ENCODE measurements at places on chromosomes 3 and 15.

DNA sequence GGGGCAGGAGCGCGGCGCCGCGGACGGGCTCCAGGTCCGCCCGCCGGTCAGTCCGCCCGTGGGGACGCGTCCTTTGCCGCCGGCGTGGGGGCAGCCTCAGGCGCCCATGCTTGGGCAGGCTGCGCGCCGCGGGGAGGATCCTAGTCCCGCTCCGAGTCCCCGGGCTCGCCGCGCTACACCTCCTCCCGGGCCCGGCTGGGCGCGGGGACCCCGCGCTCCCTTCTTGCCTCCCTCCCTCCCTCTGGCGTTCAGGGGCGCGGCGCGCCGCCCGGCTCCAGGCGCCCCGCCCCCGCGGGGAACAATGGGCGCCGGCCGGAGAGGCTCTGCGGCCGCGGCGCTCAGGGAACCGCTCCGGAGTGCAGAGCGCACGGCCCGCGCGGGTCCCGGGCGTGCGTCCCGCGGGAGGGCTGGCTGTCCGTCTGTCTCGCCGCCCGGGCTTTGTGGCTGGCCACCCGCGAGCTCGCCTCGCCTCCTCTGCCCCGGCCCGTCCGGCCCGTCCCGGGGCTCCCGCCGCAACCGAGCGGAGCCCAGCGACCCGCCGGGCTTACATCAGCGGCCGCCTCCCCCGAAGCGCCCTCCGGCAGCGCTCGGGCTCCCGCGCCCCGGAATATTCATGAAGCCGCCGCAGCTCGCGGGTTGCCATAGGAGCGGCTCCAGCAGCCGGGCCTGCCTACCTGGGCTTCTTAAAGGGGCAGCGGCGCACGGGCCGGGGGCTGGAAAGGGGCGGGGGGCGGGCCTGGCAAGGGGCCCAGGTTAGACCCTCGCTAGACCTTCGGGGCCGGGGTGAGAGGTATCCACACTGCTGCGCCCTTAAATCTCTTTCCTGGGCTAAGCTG lies at the start of gene HCN4:
Gene HCN4, minus strand, starts transcription at position 658 of the 836 bp plus-strand sequence. CDS start 688 bp downstream, outside the sequence.
- peak; percentile 63 for DNase-seq

DNA sequence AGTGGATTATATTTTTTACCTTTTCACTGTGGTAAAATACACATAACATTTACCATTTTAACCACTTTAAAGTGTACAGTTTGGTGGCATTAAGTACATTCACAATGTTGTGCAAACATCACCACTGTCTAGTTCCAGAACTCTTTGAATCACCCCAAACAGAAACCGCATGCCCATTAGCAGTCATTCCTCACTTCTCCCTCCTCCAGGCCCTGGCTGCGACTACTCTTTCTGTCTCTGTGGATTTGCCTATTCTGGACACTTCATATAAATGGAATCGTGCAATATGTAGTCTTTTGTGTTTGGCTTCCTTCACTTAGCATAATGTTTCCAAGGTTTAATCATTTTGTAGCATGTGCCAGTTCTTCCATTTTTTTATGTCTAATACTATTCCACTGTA lies 409.8 kb downstream of the NTRK3 start:
- DNase-seq: no peak

DNA sequence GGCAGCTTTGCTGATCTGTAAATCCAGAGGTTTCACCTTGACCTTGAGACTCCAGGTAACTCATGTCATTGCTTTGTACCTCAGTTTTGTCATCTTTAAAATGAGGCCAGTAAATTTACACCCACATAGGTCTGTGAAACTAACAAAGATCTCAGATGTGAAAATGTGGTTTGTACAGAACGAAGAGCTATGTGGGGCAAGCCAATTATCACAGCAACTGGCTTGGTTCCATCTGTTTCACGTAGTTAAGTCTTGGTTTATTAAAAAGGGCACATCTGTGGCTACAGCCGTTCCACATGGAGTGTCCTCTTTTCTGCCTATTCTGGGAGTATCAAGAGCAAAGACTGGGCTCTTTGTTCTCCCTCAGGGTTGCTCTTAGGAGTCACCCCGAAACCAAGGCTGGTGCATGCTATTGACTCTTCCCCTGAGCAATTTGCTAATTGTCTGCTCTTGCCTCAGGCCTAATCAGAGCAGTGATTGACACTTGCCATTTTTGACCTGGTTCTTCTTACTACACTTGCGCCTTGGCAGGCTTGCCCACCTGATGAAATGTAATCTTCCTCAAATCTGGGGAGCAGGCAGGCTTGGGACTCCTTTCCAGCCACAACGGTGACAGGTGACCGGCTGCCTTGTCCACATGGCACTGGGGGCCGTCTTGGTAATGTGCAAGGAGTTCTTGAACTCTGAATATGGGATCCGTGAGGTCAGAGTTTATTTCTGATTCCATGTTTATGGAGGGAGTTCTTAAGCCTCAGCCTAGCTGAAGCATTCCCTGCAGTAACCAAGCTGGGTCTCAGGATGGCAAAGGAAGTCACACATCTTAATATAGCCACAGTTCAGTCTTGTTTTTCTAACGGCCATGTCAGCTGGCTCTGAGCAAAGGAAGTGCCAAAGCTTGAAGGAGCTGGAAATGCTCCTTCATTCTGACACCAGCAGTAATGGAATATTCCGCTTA lies 40.1 kb downstream of the EAF1 start:
- DNase-seq: no peak

GRCh38 chr3:126684218-126684751 lies 19.8 kb upstream of the CHCHD6 start:
- DNase-seq: peak; percentile 22

GRCh38 chr15:46856839-46857502 lies 860.3 kb upstream of the SEMA6D start:
- DNase-seq: peak; percentile 73

DNA sequence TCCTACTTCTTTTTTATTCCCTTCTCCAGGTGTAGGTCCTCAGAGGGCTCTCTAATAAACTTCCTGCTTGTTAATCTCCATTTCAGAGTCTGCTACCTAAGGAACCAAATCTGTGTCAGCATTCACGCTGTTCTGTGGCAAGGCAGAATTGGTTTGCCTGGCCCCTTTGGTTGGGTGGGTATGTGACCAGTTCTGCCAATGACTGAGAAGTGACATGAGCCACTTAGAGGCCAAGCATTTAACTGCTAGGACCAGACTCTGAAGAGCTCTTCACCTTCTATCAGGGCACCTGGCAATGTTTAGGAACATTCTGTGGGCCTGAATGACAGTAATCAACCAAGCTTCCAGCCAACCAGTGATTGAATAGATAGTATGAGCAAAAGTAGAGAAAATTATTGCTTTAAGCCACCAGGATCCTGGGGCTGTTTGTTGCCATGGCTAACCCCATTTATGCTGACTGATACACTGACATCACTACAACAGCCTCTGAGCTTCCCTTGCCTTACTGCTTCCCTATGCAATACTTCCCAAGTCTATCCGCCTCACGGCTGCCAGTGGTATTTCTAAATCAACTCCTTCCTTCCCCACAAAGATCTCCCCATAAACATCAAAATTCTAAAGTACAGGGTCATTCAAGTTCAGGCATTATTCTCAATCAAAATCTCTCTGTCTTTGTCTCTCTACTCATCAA lies 7.6 kb downstream of the FRMD4B start:
- no peak for DNase-seq

GRCh38 chr3:172125053-172125452 lies 85.7 kb downstream of the FNDC3B start:
- DNase-seq: no peak

DNA sequence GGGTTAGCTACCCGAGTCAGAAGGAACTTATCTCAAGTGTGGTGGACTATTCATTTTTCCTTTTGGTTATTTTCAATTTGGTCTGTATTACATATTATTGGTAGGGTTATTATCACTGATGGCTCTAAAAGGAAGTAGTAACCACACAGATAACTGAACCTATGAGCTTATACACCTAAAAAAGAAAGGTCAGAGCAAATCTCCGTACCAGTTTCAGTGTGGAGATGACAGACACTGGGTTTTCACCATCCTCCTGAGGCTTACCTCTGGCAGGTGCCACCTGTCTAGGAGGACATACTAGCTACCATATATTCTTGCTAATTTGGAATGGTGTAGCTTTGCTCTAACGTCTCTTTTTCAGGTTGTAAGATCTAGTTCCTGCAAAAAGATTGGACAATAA lies 10.2 kb downstream of the GAP43 start:
- DNase-seq: no peak

GRCh38 chr15:50556642-50557371 lies 10.3 kb upstream of the USP50 start:
- no peak for DNase-seq

DNA sequence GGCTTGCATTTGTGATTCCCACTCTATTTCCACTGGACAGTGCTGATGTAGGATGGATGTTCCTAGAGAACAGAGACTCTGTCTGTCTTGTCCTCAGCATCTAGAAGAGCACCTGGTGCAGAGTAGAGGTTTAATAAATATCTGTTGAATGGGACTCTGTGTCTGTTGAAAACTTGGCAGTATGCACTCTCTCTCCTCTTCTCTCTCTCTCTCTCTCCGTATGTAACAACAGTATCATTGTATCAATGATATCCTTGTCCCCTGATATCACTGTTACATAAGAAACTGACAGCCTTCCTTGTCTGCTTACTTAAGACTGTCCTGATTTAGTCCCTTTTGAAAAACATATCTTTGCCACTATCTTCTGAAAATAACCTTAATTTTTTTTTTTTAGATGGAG lies 24.3 kb upstream of the MGLL start:
- no peak for DNase-seq

DNA sequence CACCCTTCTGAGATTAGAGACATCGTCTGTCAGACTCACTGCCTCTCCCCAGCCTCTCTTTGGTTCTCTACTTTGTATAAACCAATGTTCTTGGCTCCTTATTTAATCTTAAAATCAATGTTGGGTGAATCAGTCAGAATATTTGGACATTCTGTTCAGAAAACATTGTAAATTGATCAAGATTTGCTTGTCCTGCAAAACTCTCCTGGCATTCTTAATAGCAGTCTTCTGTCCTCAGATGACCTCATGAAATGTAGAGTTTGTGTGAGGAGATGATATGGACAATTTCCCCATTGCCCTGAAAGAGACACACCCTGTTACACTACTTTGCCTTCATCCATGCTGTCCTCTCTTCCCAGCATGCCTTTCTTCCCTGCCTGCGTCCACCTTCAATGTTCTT lies 33.6 kb downstream of the CD200R1L start:
- DNase-seq: no peak

DNA sequence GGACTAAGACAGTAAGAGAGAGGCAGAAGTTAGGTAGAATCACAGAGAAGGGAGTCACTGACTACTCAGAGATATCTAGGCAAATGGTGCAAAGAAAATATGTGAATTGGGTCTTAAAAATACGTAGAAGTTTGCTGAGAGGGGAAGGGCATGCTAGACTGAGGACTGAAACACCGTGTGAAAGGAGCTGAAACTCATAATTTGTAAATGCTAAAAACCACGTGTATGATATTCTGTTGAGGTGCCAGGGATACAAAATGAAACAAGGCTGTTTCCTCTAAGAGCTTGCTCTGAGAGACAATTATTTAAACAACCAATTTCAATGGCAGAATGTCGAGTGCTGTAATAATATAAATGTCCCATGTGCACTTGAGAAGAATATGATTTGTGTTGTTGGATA lies 47.2 kb downstream of the NCK1 start:
- no peak for DNase-seq

DNA sequence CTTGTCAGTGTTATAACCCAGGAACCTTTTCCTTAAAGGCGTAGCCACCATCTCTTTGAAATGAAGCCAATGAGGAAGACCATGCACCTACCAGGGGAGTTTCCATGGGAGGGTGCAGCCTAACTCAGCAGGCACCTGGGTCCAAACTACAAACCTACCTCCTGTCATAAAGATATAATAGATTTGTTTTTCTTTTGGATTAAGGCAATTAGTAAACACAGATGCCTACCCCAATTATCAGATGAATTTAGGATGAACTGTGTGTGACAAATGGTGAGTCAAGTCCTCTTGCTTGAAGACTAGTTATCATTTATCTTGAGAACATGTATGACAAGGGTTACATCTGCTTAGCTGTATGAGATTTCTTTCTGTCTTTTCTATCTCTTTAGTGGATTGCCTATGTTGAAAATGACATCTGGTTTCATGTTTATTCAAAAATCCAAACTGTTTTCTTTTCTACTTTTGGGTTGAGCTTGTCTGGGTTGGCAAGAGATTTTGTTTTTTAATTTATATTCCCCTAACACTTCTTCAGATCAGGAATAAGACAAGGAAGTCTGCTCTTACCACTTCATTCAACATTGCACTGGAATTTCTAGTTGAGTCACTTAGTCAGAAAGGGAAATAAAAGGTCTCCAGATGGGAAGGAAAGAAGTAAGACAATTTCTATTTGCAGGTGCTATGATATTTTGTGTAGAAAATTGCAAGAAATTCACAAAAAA lies 149.9 kb downstream of the NEK10 start:
- DNase-seq: no peak

DNA sequence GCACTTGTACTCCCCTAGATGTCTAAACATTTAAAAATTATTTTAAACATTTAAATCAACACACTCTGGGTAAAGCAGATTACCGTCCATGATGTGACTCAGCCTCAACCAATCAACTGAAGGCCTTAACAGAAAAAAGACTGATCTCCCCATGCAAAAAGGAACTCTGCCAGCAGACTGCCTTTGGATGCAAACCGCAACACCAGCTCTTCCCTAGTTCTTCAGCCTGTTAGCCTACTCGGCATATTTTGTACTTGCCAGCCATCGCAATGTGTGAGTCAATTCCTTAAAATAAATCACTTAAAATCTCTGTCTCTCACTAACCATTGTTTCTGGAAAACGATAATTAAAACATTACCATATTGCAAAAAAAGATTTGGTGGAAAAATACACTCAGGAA lies 375.9 kb downstream of the RSL24D1 start:
- no peak for DNase-seq

DNA sequence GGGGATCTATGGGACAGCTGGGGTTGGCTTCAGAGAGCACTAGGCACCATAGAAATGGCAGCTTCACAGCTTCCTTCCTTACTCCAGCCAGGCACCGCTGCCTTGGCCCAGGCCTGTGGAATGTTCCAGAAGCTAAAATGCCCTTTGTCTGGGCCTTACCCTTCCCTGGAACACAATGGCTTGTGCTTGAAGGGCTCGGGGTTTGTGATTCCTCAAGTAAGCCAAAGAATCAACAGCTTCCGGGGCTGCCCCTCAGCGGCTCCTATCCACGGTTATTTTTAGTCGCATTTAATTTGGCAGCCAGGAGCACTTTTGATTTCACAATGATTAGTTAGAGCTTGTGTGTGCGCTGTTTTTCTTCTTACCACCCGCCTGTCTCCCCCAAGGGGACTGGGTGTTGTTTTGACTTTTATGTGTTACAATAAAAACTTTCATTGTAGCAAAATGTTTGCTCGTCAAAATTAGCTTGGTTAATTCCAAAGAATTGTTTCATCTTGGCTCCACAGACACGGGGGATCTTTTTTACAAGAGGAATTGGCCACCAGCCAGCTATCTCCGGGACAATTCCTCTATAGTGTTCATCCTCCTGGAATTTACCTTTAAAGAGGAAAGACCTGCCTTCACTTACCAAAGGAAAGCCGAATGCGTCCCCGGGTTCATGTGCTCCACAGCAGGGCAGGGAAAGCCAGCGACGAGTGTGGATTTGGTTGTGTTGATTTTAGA lies 73.8 kb downstream of the TLE3 start:
- DNase-seq: no peak

GRCh38 chr3:145088917-145089316 lies 1072.1 kb downstream of the PLOD2 start:
- no peak for DNase-seq
